ENCODE measurements at places on chromosomes 5 and 9.

DNA sequence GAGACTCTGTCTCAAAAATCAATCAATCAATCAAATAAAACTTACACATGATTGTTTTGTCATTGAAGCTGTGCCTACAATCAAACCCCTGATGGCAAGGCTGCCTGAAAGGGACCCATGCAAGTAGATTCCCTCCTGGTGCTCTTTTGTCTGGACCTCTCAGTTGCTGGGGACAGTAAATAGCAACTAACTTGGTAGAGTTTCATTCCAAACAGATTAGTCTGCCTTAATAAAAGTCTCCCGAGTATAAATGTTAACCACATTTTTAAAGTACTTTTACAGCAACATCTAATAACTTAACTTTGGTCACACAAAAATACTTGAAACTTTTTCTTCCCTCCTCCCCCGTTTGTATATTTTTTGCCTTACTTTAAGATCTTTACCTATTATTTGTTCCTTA is 105.5 kb downstream of the FEM1C start:
- no peak overlapping the region for H3K27ac ChIP-seq
- H3K27me3 ChIP-seq = peaks cover 31% of the 10 kb centered on the region
- H3K4me3 ChIP-seq = no peak overlapping the region
- no peak for DNase-seq

DNA sequence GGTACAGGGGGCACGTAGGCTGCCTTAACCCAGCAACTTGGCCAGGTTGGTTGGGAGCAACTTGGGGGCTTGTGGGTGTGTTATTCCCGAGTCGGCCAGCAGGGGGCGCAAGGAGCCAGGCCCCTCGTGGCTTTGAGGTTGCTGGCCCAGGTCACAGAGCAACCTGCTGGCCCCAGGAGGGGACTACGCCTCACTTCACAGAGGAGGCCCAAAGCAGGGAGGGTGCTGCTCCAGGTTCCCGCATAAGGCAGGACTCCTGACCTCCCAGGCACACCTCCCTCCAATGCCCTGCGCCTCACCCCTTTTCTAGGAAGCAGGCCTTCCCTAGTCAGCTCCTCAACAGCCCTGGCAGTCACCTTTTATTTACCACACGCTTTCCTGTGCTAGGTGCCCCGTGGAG is 18.1 kb downstream of the KYAT1 start:
- peaks cover 5% of the 10 kb centered on the region for H3K4me1 ChIP-seq
- H3K27ac ChIP-seq = peak overlapping the region; percentile 30
- DNase-seq = peak; percentile 92
- no peaks in the 10 kb centered on the region for H3K27me3 ChIP-seq

DNA sequence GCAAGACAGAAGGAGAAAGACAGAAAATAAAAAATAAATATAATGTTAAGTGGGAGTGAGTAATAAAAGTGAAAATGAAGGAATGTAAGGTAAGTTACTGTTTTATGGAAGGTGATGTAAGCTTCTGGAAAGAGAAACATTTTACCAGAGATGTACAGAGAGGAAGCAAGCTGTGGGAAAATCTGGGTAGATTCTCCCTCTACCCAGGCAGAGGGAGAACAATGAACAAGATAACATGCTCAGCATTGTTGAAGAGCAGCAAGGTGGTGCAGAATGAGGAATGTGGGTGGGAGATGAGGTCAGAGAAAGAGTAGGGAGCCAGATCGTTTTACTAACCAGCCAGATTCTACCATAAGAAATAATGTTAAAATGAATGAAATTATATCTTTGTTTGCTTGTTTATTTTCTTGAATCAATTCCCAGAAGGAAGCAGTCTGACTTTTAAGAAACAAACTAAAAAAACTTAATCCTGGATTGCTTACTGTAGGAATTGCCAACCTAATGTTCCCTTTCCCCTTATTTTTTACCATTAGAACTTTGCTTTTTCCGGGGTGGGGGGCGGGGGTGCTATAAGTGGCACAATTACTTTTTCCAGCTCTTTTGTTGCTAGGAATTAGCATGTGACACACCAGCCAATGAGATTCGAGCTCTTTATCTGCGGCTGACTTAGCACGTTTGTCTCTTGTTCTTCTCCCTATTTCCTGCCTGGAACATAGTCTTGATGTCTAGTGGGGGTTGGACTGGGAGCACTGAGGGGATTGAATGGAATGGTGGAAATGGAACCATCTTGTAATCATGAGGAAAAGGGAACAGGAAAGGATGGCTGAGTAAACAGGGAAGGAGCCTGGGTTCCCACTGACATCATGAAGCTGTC is 356.7 kb downstream of the TMEM167A start:
- DNase-seq = no peak
- H3K27ac ChIP-seq = no peak overlapping the region
- no peak overlapping the region for H3K4me3 ChIP-seq
- no peaks in the 10 kb centered on the region for H3K36me3 ChIP-seq

- H3K4me3 ChIP-seq = no peak overlapping the region
- peaks cover 24% of the 10 kb centered on the region for H3K36me3 ChIP-seq
- H3K27me3 ChIP-seq = no peaks in the 10 kb centered on the region
- DNase-seq = no peak
Measured at GRCh38 chr5:62538017-62538942, 40.3 kb upstream of the LRRC70 start.

- DNase-seq = no peak
- no peaks in the 10 kb centered on the region for H3K36me3 ChIP-seq
- H3K27me3 ChIP-seq = no peaks in the 10 kb centered on the region
- no peak overlapping the region for H3K4me3 ChIP-seq
Measured at GRCh38 chr5:143166661-143167420, 236.6 kb downstream of the NR3C1 start.

GRCh38 chr5:135829179-135829578 is 5.3 kb upstream of the SLC25A48 start:
- H3K4me3 ChIP-seq = no peak overlapping the region
- peaks cover 27% of the 10 kb centered on the region for H3K27me3 ChIP-seq
- no peak for DNase-seq
- no peaks in the 10 kb centered on the region for H3K4me1 ChIP-seq
- no peaks in the 10 kb centered on the region for H3K36me3 ChIP-seq

GRCh38 chr9:93240891-93241334 is 57.0 kb downstream of the WNK2 start:
- H3K4me3 ChIP-seq = no peak overlapping the region
- DNase-seq = no peak
- H3K27ac ChIP-seq = no peak overlapping the region
- H3K36me3 ChIP-seq = no peaks in the 10 kb centered on the region

- H3K36me3 ChIP-seq = no peaks in the 10 kb centered on the region
- H3K27me3 ChIP-seq = no peaks in the 10 kb centered on the region
- H3K4me1 ChIP-seq = no peaks in the 10 kb centered on the region
- DNase-seq = no peak
- H3K4me3 ChIP-seq = no peak overlapping the region
Measured at GRCh38 chr9:134491856-134492255, 149.7 kb upstream of the COL5A1 start.

GRCh38 chr9:71748280-71748743 is 20.0 kb downstream of the CEMIP2 start:
- H3K4me3 ChIP-seq = no peak overlapping the region
- no peak for DNase-seq
- H3K4me1 ChIP-seq = peaks cover 42% of the 10 kb centered on the region
- no peaks in the 10 kb centered on the region for H3K27me3 ChIP-seq
- H3K27ac ChIP-seq = peak overlapping the region; percentile 34

DNA sequence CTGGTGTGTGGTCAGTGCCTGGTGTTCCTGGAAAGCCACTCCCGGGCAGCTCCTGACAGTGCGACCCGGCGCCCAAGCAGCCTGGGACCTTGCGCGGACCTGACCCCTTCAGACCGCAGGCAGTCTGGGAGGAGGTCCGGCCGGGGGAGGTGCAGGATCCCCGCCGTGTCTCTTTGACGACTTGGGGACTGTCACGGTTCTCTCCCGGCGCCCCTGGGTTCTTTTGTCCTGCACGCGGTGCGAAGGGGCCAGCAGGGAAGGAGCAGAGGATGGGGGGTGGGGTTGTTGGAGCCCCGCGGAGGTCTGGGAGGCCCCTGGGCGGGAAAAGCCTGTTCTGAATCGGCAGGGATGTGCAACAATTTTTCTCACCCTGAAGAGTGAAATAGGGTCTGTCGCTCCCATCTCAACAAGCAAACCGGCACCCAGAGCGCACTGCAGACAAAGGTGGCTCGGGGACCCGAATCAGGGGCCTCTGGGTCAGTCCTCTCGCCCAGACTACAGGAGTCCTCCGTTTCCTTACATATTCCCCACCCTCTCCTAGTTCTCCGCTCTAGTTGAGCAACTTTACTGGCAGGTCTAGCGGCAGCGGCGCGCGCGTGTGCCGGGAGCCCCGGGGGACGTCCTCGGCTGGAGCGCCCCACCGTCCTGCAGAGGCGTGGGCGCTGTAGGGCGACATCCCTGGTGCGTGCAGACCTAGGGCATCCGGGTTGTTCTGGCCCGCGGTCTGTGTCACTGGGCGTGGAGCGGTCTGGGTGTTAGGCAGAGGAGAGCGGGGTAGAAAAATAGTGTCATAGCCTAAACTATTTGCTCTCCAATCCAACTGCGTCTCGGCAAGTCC is 1.2 kb downstream of the VCAN start:
- H3K36me3 ChIP-seq = no peaks in the 10 kb centered on the region
- peak; percentile 48 for DNase-seq
- H3K27ac ChIP-seq = no peak overlapping the region
- H3K27me3 ChIP-seq = peaks cover 76% of the 10 kb centered on the region

DNA sequence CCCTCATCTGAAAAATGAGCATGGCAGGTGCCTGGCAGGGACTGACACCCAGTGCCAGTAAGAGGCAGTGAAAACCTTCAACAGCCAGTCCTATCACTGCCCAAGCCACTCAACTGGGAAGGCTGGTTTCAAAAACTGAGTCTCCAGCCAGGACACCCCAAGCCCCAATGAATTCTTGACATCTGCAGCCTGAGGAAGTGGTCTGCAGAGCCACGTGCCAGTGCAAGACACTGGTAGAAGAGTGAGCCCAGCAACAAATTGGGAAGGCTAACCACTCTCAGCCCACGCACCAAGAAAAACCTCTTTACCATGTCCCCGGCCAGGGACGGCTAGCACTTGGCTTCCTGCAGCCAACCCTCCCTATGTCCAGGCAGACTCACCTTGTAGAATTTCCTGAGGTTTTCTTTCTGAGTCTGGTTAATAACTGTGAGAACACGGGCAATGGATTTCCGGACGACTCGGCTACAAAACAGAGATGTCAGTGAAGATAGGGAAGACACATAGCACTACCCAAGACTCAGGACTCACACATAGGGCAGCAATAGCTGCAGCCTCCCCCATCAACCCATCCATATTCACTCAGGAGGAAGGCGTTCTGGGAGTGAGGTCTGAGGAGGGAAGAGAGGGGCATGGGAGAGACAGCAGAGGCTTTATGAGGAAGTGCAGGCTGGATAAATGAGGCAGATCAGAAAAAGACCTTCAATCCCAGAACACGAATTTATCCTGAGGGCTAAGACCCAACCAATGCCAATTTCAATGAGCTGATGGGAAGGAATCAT is 1.8 kb downstream of the RPL35 start:
- peak overlapping the region; percentile 86 for H3K4me3 ChIP-seq
- no peak for DNase-seq
- H3K27me3 ChIP-seq = no peaks in the 10 kb centered on the region
- peak overlapping the region; percentile 95 for H3K27ac ChIP-seq

DNA sequence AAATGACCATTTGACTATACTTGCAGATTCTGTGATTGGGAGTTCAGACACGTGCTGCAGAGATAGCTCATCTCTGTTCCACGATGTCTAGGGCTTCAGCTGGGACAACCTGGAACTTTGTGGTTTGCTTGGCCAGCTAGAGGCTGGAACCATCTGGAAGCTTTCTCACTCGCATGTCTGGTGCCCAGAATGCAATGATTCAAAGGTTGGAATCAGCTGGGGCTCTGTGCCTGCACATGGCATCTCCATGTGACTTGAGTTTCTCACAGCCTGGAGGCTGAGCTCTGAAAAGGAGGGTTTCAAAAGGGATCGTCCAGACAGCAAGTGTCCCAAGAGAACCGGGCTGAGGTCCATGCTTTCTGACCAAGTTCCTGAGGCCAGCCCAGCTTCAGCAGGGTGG is 465.2 kb downstream of the GADD45G start:
- peaks cover 20% of the 10 kb centered on the region for H3K27me3 ChIP-seq
- H3K4me1 ChIP-seq = no peaks in the 10 kb centered on the region
- H3K27ac ChIP-seq = no peak overlapping the region
- H3K4me3 ChIP-seq = no peak overlapping the region
- DNase-seq = no peak

GRCh38 chr5:32600054-32600622 is 14.8 kb downstream of the SUB1 start:
- H3K27me3 ChIP-seq = no peaks in the 10 kb centered on the region

DNA sequence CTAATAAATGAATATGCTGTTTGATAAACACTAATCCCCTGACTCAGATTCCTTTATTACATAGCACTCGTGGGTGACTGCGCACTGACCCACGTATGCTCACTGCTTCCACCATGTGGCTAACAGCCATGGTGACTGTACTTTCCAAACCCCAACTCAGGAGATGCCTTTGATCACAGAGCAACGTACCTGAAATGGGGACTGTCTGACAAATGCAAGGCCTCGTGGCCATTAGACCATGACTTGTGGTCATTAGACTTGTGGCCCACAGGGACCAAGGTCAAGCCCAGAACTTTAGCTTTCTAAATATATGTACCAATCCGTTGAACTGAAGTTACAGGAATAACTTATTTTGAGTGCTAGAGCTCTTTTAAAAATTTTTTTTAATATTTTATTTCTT is 46.6 kb downstream of the CYFIP2 start:
- peak; percentile 77 for DNase-seq
- peaks cover 63% of the 10 kb centered on the region for H3K36me3 ChIP-seq
- H3K4me3 ChIP-seq = no peak overlapping the region
- H3K4me1 ChIP-seq = peaks cover 41% of the 10 kb centered on the region

Measured in activated CD8-positive, alpha-beta T cell treated with anti-CD3 and anti-CD28 coated beads for 36 hours (primary cell).